Kidney (tissue), 22 donors: ENCODE measurements at places on chromosomes 13 and 19. TPM values are rescaled to one million over a fixed set of nuclear protein-coding genes. Genes with fewer than 3 reads are reported as not detected.

The MISP3 gene
- 8.7 TPM for total RNA-seq

The NCCRP1 gene
- total RNA-seq, result 0.60 TPM

- no peak for DNase-seq
Measured at GRCh38 chr19:21398851-21399250, 1.9 kb downstream of the ZNF493 start.

- no peak for DNase-seq
Measured at GRCh38 chr19:56295531-56296455, 18.8 kb downstream of the ZSCAN5A start.

DNA sequence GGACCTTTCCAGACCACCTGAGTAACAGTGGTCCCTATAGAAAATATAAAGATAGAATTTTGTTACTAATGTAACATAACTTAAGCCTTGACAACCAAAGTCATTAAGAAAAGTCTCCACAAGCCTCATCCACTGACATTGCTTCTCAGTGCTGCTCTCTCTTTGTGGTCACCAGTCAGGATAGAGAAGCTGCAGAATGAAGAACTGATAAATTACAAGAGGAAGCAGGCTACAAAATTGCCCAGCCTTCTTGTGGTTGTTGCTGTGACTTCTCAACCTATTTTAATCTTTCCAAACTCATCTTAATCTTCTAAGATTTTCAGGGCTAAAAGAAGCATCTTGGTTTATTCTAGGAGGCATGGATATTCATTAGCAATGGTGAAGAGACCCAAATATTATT lies 343.8 kb downstream of the MZT1 start:
- DNase-seq, result no peak

GRCh38 chr19:29831041-29831548 lies 19.3 kb downstream of the CCNE1 start:
- DNase-seq, result no peak
